ENCODE measurements at places on chromosomes 16 and 17.

GRCh38 chr16:78134944-78135619 lies 35.6 kb downstream of the WWOX start:
- DNase-seq = no peak

- no peak for DNase-seq
Measured at GRCh38 chr16:89969741-89970410, 21.3 kb downstream of the DEF8 start.

- no peak for DNase-seq
Measured at GRCh38 chr17:81417049-81417878, 22.0 kb downstream of the BAHCC1 start.

DNA sequence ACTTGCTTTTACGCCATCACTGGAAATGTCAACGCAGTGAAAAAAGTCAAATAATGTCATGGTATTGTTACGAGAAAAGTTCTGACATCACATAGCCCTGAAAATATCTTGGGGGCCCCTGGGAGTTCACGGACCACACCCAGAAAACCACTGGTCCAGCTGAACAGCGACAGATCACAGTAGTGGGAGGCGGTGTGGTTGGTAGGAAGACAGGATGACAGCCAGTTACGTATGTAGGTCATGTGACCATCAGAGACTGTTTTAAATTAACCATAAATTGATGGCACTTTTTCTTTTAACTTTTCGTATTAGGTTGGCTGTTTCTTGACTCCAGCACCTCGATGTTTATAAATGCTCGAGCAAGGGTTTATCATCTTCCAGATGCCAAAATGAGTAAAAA lies 11.9 kb downstream of the ERCC4 start:
- no peak for DNase-seq

DNA sequence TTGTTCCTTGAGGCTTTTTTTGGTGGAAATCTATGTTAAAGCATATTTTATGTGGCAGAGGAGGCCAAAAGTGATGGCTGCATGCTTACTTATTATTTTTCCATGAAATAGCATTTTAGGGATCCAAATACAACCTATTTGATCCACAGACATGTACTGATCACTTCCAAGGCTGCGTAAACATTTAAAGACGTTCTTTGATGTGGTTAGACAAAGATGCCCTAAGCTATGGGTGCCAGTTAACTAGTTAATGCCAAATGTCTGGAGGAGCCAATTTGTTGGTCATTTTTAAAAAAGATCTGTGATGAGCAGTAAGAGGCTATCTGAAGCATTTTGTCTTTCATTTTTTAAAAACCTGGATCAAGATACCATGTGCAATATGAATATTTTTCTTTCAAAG lies 17.3 kb upstream of the PRKCA start:
- no peak for DNase-seq

DNA sequence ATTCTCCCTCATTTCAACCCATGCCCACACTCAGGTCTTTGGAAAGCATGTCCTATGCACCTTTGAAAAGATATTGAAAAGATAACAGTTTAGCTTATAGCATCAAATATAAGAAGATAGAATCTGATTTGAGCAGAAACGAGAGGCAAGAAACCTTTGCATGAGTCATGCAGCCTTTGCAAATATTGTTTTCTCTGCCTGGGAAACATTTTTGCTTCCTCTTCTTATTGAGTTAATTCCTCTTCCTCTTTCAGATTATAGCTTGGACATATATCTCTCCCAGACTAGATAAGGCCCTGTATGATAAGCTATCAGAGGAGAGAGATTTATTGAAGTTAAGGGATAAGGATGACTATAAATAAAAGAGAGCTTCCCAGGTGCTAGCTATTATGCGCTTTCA lies 46.1 kb upstream of the KCNJ2 start:
- no peak for DNase-seq

GRCh38 chr16:52193441-52193840 lies 353.5 kb downstream of the TOX3 start:
- DNase-seq = no peak

DNA sequence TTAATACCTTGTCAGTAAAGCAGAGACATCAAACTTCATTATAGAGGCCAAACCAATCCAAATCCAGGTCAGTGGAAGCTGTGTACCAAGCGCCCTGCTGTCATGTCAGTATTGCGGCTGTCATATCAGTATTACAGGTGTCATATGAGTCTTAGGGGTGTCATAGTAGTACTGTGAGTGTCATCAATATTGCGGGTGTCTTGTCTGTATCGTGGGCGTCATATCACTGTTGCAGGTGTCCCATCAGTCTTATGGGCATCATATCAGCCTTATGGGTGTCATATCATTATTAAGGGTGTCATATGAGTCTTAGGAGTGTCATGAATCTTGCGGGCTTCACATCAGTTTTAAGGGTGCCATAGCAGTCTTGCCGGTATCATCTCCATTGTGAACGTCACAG lies 6.0 kb upstream of the PRDM7 start:
- DNase-seq = no peak

GRCh38 chr17:81465910-81466309 lies 46.7 kb downstream of the ACTG1 start:
- no peak for DNase-seq

GRCh38 chr16:75152635-75153034 lies 4.3 kb downstream of the ZFP1 start:
- DNase-seq = no peak

DNA sequence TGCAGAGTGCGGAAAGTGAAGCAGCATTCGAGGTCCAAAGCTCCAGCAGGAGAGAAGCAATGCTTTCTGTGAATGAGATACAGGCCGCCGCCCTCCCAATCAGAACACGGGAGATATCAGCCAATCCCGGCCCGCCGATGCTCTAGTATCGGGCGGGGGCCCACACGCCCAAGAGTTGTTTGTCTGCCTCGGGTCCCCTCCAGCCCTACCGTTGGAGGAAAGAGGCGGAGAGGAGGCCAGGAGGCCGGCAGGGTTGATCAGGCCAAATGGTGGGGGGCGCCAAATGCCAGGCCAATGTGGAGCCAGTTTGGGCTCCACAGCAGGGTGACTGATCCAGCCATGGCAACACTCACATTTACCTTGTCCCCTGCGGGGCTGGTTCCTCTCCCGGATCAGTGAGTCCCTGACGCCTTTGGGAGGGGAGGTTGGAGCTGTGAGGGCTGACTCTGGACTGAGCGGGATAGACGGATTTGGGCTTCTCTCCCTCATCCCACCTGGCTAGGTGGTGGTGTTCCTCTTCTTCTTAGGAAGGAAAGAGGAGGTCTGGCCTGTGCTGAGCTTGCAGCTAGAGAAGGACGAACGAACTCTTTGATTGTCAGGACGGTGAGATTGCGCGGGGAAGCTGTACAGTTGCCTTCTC lies 10.4 kb upstream of the CUEDC1 start:
- DNase-seq = no peak

GRCh38 chr17:15890279-15890892 lies 54.5 kb upstream of the ADORA2B start:
- no peak for DNase-seq

DNA sequence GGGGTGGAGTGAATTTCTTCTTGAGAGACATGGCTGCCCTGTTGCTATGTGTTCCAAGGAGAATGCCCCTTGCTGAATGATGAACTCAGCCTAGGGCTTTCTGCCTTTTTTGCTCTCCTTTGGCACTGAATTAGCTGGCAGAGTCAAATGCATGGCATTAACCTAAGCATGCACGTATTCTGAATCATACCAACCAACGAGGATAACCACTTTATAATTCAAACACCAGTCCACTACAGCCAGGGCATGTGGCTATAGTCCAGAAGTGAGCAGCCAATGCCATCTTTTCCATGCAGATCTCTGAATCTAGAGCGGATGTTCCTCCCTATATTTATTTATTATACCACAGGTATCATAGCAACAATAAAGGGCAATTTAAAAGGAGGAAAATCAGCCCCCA lies 15.7 kb downstream of the TMIGD1 start:
- no peak for DNase-seq

GRCh38 chr17:21774263-21774662 lies 81.9 kb downstream of the KCNJ18 start:
- no peak for DNase-seq

- no peak for DNase-seq
Measured at GRCh38 chr17:21039839-21040575, 2.8 kb downstream of the USP22 start.

DNA sequence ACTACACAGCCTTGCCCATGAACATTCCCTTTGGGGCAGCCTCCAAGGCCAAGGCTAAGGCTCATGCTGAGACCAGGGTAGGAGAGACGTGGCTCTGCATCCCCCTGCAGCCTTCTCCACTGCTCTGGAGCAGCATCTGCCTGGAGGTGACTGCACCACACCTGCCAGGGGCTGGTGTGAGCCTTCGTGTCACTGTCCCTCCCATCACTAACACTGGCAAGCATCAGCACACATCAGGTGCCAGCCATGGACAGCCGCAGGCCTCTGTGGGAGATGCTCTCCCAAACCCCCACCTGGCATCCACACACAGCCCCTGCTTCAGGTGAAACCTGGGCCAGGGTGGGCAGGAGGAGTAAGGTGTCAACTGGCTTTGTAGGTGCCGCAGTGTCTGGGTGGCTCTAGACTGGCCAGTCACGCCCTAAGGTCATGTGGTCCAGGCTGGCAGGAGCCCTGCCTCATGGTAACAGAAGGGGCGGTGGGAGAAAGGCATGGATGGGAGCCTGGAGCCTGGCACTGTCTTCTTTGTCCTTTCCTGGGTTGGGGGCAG lies 18.1 kb upstream of the MTSS2 start:
- DNase-seq = no peak

- no peak for DNase-seq
Measured at GRCh38 chr17:58271216-58271931, 9.4 kb downstream of the MPO start.

- no peak for DNase-seq
Measured at GRCh38 chr17:48671697-48672171, 45.6 kb upstream of the HOXB9 start.
